ENCODE measurements at places on chromosomes 2 and 18.
A peak's percentile ranks its signal among the peaks of the same experiment; 100 is the strongest.

GRCh38 chr2:95071856-95072255 lies 46.3 kb downstream of the MAL start:
- DNase-seq = no peak

DNA sequence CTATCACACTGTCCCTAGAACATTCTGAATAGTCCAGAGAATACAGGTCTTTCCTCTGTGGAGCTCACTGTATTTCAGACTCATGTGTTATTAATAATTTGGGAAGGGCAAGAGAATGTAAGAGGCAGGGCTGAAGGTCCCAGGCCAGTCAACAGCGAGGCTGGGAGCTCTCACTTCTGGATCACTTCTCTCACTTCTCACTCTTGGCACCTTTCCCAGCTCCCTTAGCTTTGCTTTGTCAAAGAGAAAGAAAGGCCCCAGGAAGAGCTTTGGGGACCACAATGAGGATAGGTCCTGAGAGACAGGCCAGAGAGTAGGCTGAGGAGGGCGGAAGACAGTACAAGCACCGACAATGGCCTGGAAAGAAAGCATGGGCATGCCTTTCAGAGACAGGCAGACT lies 11.2 kb downstream of the EFR3B start:
- DNase-seq = peak; percentile 27

- DNase-seq = no peak
Measured at GRCh38 chr2:208990716-208991115, 433.1 kb upstream of the MAP2 start.

GRCh38 chr2:234427081-234428061 lies 69.5 kb downstream of the ARL4C start:
- DNase-seq = peak; percentile 92

- DNase-seq = no peak
Measured at GRCh38 chr2:46847185-46847710, 68.4 kb downstream of the MCFD2 start.

GRCh38 chr18:74532511-74533025 lies 1.7 kb upstream of the CNDP1 start:
- DNase-seq = no peak

- DNase-seq = no peak
Measured at GRCh38 chr2:173196080-173196479, 120.4 kb downstream of the MAP3K20 start.

Data from cardiac muscle cell (in vitro differentiated cells and primary cell).